Fibroblast of skin of right biceps (primary cell): ENCODE measurements at places on chromosomes 16 and 17.

DNA sequence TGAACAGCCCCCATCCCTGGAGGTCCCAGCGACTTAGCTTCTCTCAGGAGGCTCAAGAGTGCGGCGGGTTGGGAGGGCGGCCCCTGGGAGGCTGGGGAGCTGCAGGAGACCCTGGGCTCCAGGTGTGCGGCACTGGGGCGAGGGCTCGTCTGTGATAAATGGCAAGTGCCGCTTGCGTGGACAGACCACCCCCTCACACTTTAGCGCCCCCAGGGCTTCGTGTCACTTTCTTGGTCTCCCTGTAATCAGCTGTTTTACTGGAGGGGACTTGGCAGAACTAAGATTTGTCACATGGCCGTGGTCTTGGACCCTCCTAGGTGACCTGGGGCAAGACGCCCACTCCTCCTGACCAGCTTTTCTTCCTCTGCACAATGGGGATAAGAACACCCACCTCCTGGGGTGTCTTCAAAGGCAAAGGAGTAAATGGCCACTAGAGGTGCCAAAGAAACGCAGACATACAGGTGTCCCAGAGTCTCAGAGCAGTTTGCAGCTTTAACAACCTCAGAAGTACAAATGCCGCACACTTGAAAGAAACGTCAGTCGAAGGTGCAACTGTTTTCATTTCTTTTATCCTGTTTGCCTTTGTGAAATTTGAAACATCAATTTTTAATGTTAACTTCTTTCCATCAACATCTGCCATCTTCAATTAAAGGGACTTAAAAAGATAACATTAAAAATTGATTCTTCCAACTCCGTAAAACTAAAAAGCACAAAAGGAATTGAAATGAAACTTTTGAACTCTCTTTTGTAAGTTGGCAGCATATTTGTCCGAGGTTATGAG lies 946 bp downstream of the OSGIN1 start:
- peak; percentile 30 for DNase-seq

- peak; percentile 82 for DNase-seq
Observed at GRCh38 chr16:64657316-64658011, 464.4 kb downstream of the CDH11 start.

DNA sequence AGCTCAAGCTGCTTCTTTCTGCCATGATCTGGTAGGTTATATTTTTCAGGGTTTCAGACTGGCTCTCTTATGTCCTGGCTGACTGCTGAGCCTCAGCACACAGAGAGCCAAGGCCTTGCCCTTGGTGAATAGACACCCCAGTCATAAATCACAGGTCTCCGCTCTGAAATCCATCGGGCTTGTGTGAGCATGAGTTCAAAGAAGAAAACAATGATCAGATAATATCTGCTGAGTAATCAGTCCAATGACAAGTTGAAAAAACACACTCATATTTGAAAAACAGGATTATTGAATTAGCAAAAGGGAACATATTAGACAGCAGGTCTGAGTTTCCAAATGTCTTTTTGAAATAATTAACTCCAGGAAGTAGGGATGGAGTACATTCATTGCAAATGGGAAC lies 51.1 kb upstream of the NDRG4 start:
- no peak for DNase-seq

DNA sequence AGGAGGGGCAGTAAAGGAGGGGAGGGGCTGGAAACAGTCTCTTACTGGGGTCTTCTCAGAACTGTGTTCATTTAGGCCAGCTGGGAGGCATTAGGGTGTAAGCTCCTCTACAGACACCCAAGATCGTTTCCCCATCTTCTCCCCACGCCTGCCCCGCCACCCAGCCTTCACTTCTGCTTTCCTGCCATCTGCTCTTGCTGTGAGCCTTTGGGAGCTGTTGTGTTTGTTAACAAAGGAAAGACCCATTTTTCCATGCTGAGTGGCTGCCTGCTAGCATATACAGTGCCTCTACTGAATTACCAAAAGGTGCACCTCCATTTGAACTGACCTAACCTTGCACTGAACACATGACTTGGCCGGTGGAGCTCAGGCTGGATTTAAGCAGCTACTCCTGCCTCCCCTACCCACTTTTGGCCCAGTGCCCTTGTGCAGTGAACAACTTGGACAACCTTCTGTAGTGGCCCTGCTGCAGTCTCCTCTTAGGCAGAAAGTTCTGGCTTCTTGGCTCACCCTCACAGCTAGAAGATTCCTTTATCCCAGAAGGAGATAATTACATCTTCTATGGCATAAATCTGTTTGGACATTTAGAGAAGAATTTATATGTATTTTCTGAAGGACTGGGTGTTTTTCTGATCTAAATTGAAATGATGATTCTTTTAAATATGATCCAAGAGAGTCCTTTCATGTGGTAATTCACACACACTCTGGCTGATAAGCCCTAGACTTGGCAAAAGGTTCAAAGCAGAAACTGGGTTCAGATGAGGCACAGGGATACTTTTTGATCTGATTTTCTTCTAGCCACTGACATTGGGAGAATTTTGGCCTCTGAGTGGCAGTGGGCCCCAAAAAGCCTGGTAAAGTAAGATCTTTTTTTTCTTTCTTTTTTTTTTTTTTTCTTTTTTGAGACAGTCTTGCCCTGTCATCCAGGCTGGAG lies 81.9 kb upstream of the HNF1B start:
- DNase-seq: no peak

DNA sequence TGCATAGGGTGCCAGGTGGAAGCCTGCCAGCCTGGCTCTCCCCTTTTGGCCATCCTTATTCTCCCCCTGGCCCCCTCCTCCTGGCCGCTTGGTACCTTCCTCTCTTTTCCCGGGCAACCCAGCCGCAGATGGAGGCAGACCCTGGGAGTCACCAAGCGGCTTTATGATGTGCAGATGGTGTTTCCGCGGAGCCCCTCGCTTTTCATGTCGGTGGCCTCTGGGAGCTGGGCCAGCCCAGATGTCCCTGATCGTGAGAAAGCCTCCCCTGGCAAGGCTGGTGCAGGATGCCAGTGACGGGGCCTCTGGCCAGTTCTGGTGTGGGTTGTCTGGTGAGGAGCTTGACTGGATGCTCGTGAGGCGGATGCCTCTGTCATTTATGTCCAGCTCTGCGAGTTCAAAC lies 18.0 kb upstream of the BRD7 start:
- no peak for DNase-seq

GRCh38 chr17:71764505-71764904 lies 356.3 kb upstream of the SOX9 start:
- peak; percentile 5 for DNase-seq

- peak; percentile 59 for DNase-seq
Observed at GRCh38 chr17:21119247-21119918, 7.4 kb upstream of the DHRS7B start.

GRCh38 chr16:1972490-1972877 lies 631 bp downstream of the TBL3 start:
- DNase-seq: no peak

GRCh38 chr17:81251094-81251708 lies 12.1 kb downstream of the NDUFAF8 start:
- no peak for DNase-seq

DNA sequence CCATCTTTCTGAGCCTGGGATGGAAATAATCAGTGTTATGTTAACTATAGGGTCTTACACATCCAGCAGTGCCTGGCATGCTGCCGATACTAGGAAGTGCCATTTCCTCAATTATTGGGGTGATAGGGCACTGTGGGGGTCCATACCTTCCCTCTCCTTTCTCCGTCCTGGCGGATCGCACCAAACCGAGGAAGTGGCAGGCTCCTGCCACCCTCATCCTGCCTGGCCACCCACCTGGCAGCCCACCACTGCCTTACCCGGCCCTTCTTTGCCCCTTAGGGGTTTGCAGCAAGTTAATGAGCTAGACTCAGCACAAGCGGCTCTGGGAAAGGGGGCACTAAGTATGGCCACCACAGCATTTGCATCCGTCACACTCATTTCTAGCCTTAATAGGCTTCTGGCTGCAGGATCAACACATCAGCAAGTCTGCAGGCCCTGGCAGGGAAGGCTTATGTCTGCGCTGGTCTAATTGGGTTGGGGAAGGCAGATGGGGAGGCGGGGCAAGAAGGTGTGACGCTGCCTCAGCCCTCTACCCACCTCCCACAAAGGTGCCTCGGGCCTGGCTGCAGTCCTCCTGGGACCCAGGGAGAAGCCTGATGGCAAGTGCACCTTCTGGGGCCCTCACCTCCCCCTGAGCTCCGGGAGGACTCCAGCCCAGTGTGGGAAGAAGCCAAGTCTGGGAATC lies 28.6 kb downstream of the DCAKD start:
- no peak for DNase-seq

GRCh38 chr17:45895969-45896785 lies 1.8 kb downstream of the MAPT start:
- DNase-seq: no peak

GRCh38 chr16:23941963-23942564 lies 106.3 kb downstream of the PRKCB start:
- no peak for DNase-seq

DNA sequence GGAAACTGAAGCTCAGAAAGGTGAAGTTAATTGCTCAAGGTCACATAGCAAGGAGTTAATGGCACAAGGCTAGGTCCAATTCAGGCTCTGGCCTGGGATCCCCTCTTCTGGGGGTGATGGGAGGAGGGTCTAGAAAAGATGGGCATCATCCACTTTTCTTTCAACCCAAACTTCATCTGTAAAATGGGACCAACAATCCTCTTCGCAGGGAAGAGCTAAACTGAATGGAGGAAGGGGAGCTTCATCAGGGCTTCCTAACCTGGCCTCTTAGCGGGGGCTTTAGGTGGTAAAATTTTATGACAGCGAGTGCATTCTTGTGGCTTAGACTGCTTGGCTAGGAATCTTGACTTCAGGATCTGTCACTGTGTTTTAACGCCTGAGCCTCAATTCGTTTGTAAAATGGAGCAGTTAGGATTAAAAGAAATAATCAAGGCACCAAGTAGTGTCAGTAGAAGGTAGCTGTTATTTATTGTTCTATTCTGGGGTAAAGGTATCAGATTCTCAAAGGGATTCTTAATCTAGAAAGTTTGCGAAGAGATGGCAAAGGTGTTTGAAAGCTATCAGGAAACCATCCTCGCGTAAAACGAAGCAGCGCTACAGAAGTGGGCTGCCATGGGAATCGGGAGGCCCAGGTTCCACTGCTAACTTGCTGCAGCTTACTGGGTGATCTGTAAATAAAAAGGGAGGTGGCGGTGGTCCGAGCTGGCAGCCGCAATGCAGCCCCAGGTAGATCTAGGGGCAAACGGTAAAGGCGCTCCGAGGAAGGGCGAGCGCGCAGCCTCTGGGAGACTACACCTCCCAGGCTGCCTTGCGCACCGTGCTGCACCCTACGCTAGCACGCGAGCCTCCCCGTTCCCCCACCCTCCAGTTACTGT lies 1.5 kb upstream of the SRCAP start:
- DNase-seq: no peak

DNA sequence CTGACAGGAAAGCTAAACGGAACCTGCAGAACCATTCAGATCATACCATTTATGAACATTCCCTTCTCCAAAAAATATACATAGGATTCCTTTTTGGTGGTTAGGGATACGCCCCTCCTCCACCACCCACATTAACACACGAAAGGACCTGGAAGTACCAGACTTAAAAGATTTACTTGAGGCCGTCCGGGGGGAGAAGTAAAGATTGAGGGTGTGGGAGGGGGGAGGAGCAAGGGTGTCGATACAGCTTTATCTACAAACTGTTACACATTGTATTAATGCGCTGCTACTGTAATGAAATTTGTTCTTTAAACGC lies 537 bp downstream of the PALB2 start:
- peak; percentile 4 for DNase-seq

DNA sequence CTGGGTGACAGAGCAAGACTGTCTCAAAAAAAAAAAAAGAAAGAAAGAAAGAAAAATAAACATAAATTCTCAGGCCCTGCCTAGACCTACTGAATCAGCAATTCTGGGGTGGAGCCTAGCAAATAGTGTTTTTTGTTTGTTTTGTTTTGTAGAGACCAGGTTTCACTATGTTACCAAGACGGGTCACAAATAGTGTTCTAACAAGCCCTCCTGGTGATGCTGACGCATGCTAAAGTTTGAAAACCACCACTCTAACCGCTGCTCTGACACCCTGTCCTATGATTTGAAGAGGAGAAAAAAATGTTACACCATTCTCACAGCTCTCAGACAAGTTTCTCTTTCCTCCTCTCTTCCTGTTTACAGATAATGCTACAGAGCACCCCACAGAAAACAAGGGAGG lies 1.5 kb downstream of the MRPL10 start:
- DNase-seq: no peak

GRCh38 chr17:53626286-53626685 lies 196.4 kb upstream of the KIF2B start:
- DNase-seq: peak; percentile 78

DNA sequence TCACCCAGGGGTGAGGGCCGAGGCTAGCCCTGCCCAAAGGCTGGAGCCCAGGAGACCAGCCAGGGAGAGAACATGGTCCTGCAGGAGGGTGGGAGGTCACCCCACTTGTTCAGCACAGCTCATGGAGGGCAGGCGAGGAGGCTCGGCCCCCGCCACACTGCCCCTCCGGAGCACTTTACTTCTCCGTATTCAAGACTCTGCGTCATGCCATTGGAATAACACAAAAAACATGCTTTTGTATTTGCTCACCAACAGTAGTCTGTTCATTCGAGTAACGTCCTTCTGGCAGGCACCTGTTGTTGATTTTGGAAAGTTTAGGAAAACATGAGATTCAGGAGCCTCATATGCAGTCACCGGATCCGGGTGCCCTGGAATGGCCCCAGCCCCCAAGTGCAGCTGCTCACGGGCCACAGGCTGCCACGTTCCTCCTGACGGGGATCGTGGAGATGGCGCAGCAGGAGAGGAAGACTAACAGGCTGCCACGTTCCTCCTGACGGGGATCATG lies 81.1 kb upstream of the DNAH17 start:
- peak; percentile 85 for DNase-seq

- no peak for DNase-seq
Observed at GRCh38 chr16:2512735-2513404, 882 bp upstream of the ATP6V0C start.

DNA sequence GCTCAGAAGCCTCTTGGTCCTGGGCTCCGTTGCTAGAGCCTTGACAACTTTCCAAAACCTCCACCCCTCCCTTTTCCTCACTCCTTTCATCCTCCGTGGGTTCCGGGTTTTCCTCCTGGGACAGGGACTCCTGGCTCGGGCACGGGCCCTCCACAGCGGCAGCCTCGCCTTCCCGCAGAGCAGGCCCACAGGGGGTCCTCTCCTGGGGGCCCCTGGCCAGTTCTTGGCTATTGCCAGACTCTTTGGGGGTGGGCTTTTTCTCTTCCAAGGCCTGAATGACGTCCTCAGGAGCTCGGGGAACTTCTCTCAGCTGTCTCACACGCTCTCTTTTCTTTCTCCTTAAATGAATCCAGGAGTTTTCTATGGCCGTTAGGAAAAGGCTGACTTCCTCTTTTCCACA lies 19.3 kb upstream of the MNT start:
- no peak for DNase-seq

DNA sequence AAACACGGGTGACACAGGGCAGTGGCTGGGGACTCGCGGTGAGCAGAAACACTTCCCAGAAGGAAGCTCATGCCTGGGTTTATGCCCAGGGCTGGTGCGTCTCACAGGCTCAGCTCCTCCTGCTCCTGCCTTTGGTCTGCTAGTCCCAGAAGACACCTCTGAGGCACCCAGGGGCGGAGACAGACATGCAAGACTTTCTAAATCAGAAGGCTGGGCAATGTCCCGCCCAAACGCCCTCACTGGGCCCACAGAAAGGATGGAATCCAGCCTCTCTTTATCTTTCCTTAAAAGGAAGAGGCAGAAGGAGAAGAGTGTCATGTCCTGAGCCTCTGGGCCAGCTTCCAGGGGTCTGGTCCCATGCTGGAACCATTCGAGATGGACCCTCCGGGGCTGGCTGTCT lies 197.7 kb upstream of the RPL38 start:
- no peak for DNase-seq
